ENCODE measurements at places on chromosomes 7 and 10. TPM values are rescaled to one million over a fixed set of nuclear protein-coding genes. Genes with fewer than 3 reads are reported as not detected.

Gene LRRC18
- not detected for total RNA-seq

Gene RBM48
- 18.4 TPM for total RNA-seq

Gene IFIT1B
- total RNA-seq, result not detected

Gene ZCCHC24
- total RNA-seq, result 0.52 TPM

Gene PRSS1
- total RNA-seq, result not detected

DNA sequence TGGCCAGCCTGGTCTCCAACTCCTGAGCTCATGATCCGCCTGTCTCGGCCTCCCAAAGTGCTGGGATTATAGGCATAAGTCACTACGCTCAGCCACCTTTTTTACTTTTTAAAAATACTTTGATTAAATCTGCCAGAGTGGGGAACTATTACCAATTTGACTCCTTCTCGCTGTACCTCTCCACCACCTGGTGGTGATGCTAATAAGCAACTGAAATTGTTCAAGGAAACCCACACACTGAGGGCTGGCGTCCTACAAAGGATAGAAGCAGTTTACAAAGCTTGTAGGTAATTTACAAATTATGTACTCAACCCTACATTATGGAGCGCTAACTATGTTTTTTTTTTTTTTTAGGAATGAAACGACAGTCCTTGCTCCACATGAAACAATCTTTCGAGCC, 111.1 kb downstream of the CPED1 start:
- H3K27me3 ChIP-seq, result peaks cover 20% of the 10 kb centered on the region
- H3K27ac ChIP-seq, result no peak overlapping the region
- no peaks in the 10 kb centered on the region for H3K4me1 ChIP-seq
- H3K36me3 ChIP-seq, result no peaks in the 10 kb centered on the region
- no peak overlapping the region for H3K4me3 ChIP-seq

GRCh38 chr7:39910108-39910869, 39.8 kb upstream of the CDK13 start:
- H3K27me3 ChIP-seq, result peaks cover 4% of the 10 kb centered on the region
- peaks cover 7% of the 10 kb centered on the region for H3K4me1 ChIP-seq
- no peak for DNase-seq
- no peaks in the 10 kb centered on the region for H3K36me3 ChIP-seq

GRCh38 chr10:78771260-78771659, 297.5 kb upstream of the ZMIZ1 start:
- DNase-seq, result no peak
- H3K27me3 ChIP-seq, result no peaks in the 10 kb centered on the region
- H3K4me1 ChIP-seq, result no peaks in the 10 kb centered on the region
- no peaks in the 10 kb centered on the region for H3K36me3 ChIP-seq

DNA sequence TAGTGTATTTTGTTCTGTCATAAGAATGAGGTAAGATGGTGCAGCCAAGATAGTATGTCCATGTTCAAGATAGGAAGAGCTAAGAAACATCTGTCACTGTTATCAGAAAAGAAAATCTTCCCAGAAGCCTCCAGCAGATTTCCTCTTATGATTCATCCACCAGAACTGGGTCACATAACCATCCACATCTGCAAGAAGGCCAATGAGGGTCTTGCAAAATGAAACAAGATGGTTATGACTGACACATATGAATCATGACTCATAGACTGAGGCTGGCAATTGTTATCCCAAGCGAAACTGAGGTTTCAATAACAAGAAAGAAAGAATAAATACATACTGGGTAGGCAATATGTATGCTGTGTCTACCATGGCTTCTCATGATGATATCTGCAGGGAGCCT, 30.3 kb downstream of the CCNJ start:
- no peak for DNase-seq
- H3K4me3 ChIP-seq, result no peak overlapping the region
- peaks cover 13% of the 10 kb centered on the region for H3K36me3 ChIP-seq
- no peaks in the 10 kb centered on the region for H3K27me3 ChIP-seq

GRCh38 chr10:80503584-80504157, 34.0 kb upstream of the SH2D4B start:
- peak overlapping the region; percentile 87 for H3K27ac ChIP-seq
- DNase-seq, result no peak
- no peaks in the 10 kb centered on the region for H3K27me3 ChIP-seq

DNA sequence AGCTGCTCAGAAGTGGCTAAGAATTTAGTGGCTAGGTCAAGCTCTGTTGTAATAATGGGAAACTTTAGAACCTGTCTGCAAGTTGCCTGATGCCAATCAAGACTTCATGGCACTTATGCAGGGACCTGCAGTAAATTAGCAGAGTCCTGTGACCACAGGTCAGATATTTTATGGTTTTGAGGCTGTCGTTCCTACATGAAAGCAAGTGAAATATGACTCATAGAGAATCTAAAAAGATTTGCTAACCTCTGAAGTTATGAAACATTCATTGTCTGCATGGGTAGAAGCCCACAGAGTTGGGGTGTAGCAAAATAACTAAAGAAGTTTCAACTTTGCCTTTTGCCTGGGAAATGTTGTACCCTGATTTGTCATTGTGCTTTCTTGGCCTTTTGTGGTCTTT, 32.3 kb downstream of the SLC39A12 start:
- DNase-seq, result no peak
- no peaks in the 10 kb centered on the region for H3K36me3 ChIP-seq
- no peaks in the 10 kb centered on the region for H3K4me1 ChIP-seq
- no peaks in the 10 kb centered on the region for H3K27me3 ChIP-seq
- H3K27ac ChIP-seq, result no peak overlapping the region

DNA sequence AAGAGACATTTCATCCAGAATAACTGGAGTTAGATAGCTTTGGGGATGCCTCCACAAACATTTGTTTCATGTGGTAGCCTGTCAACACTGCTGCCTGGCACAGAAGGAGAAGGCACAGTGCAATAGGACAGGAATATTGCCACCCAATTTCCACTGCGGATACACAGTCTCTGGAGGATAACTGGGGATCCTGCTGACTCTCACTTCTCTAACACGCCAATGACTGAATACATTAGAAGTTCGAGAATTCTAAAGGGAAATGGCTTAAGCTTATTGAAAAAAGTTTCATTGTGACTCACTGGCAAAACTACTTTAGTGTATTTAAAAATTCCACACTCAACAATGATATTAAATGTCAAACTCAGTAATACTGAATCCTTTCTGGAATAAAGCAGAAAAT, 12.9 kb downstream of the ARL3 start:
- peaks cover 2% of the 10 kb centered on the region for H3K4me1 ChIP-seq
- H3K27ac ChIP-seq, result no peak overlapping the region
- DNase-seq, result no peak
- no peak overlapping the region for H3K4me3 ChIP-seq
- peaks cover 22% of the 10 kb centered on the region for H3K36me3 ChIP-seq

Gene DPY19L1
- 12.8 TPM for total RNA-seq

DNA sequence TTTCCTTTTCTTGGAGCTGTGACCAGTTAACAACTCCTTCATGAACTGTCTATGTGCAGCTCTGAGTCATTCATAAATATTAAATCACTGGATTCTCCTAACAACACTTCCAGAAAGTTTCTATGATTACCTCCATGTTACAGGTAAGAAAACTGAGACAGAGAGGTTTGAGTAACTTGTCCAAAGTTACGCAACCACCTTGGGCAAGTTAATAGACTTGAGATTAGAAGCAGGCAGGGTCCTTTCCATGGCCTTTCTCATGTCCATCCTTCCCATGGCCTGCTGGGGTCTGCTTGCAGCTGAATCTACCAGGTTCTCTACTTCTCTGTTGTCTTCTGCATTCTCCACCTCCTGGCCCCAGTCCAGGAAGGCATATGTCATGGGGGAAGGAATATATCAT, 648.8 kb upstream of the MKI67 start:
- H3K4me3 ChIP-seq, result no peak overlapping the region
- H3K27ac ChIP-seq, result no peak overlapping the region
- H3K36me3 ChIP-seq, result no peaks in the 10 kb centered on the region
- H3K4me1 ChIP-seq, result no peaks in the 10 kb centered on the region
- no peak for DNase-seq

Gene CYP51A1
- 30.6 TPM for total RNA-seq

Gene ABCB1
- total RNA-seq, result 2.7 TPM

Data from activated CD4-positive, alpha-beta T cell treated with anti-CD3 and anti-CD28 coated beads, Interleukin-2, amount 10 ng/mL, durations not matched to agents 7 days and 5 days (primary cell).